Parietal lobe (tissue), 2 donors: ENCODE measurements at places on chromosomes 3 and 15. TPM values are rescaled to one million over a fixed set of nuclear protein-coding genes. Genes with fewer than 3 reads are reported as not detected.

The QRICH1 gene
- total RNA-seq, result 187 TPM

The GNAT1 gene
- not detected for total RNA-seq

The FANCD2OS gene
- total RNA-seq, result not detected

The SUCNR1 gene
- total RNA-seq, result 0.31 TPM

The ARGFX gene
- total RNA-seq, result not detected

The BRPF1 gene
- total RNA-seq, result 23.5 TPM

The SAMMSON gene
- not detected for total RNA-seq

The PLA2G4B gene
- 14.4 TPM for total RNA-seq

The ABHD2 gene
- 90.1 TPM for total RNA-seq

The NR2C2 gene
- total RNA-seq, result 134 TPM

The CHRD gene
- total RNA-seq, result 12.5 TPM

The RGMA gene
- total RNA-seq, result 16.6 TPM

The ADAMTS17 gene
- total RNA-seq, result 8.5 TPM

The ULK3 gene
- 61.7 TPM for total RNA-seq

The KLHL18 gene
- total RNA-seq, result 32.6 TPM

The SH3GL3 gene
- total RNA-seq, result 121 TPM

The MME gene
- total RNA-seq, result 5.9 TPM

The EPHA3 gene
- total RNA-seq, result 208 TPM

The CFAP44 gene
- total RNA-seq, result 5.9 TPM
